ENCODE measurements at places on chromosomes 13 and 19.

DNA sequence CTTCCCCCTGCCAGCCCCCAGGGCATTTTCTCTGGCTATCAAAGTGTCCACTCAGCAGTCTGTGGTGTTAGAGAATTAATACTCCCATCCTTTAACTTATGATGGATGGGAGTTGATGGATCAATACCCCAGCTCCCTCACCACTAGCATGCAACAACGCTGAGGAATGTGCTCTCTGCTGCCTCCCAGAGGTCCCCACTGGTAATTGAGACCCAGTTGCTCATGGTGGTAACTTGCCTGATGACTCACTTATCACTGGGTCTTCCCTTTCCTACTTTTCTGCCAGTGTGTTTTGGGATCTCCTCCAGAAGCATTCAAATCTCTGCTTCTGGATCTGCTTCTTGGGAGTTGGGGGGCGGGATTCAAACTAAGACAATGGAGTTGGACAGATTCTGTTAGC lies 20.3 kb upstream of the CACNA1A start:
- no peak for DNase-seq

GRCh38 chr13:33179463-33179862 lies 106.1 kb downstream of the STARD13 start:
- DNase-seq = no peak

DNA sequence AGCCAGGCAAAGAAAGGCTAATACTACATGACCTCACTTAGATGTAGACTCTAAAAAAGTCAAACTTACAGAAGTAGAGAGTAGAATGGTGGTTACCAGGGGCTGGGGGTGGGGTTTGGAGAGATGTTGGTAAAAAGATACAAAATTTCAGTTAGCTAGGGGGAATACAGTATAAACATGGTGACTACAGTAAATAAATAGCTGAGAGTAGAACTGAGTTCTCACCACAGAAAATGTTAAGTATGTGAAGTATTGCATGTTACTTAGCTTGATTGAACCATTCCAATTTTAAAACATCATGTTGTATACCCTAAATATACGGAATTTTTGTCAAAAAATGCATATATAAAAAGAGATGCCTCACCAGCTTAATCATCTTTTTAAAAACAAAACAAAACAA lies 67.5 kb upstream of the DOCK9 start:
- no peak for DNase-seq

GRCh38 chr19:15838351-15838750 lies 22.9 kb upstream of the OR10H1 start:
- DNase-seq = no peak

GRCh38 chr19:33726756-33727155 lies 69.9 kb upstream of the KCTD15 start:
- no peak for DNase-seq

GRCh38 chr13:93558637-93559036 lies 332.0 kb downstream of the GPC6 start:
- no peak for DNase-seq

DNA sequence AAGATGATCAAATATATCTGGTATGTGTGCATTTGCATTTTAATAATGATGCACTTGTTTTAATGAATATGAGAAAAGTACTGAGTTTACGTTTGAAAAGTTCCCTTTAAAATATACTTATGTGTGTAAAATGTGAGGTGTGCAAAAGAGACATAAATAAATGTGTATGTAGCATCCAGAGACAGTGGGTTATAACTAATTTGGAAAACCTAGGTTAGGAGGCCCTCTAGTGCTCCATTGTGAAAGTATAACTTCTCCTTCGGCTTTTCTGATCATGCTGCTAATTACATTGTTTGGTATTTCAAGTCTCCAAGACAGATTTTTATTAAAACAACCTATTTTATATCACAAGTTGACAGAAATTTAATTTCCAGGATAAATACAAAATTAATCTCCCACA lies 30.1 kb downstream of the SCEL start:
- no peak for DNase-seq

DNA sequence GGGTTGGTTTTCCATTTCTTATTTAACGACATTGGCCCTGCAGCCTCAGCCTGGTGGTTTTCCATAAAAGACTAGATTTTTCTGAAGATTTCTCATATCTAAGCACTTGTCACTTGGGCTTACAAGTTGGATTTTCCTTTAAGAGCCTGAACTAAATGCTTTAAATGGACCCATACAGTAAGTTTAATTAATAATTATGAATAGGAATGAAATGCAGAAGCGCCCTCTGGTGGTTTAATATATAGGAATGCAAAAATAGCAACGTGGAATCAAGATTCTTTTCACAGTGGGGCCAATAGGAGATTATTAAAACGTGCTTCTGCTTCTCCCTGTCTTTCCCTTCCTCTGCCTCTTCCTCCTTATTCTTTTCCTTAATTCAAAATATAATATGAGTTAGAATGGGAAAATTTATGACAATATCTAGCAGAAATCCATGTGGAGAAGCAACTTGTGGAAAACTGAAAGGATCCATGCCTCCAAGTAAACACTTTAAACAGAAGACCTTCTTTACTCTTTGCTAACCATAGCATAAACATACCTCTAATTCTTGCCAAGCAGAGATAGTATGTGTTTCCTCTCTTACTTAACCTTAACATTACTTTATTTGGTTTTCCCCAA lies 324.0 kb downstream of the GPC5 start:
- DNase-seq = no peak

DNA sequence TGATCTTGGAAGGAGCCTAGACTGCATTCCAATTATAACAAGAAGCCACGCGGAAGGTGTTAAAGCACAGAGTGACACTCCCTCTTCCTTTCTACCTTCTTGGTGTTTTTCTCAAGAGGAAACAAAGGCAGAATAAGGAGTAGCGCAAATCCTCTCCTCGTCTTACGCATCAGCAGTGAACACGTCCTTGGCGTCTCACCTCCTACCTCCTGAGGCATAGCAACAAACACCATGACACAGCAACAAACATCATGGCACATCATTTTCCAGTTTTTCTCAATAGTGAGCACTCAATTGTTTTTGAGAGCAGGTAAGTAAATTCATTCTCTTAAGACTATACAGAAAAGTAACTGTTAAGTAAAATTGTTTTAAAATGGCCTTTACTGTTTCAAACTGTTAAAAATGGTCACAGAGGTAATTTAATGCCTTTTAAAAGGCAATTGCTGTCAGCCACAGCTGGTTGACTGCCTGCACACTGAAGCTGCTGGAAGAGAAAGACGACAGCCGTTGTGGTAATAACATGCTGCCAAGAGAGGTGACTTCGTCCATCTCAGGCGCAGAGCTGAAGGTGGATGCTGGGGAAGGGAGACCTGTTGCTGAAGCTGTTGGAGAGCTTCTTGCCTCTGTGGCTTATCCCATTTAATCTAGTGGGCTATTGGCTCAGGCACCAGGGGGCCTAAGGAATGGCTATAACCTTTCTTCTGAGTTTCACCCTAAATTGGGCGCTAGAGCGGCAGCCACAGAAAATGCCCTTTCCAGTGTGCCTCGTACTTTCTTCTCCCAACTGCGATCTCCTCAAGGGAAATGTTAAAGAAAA lies 703.7 kb downstream of the UQCRFS1 start:
- no peak for DNase-seq

DNA sequence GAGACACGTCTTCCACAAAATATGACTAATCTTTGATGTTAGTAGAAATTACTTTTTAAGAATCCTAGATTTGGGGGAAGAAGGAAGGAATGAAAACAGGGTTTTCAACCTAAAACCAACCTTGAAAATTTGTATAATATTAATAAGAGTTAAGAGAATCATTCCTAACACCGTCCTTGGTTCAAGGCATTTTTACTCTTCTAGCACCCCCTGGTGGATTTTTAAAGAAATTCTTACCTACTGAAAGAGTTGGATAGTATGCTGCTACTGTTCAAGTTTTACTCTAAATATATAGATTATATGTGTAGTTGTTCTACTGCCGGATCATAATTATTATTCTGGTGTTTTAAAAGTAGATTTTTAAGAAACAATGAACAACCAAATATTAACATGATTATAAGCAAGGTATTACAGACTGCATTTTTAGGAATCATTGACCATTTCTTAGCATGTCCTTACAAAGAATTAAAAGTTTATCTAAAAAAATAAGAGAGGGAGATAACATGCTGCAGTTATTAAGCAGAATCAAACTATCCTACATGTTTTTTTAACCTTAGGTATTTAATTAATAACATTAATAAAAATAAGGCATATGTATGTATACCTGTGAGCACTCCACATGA lies 7.4 kb upstream of the SLITRK6 start:
- no peak for DNase-seq

DNA sequence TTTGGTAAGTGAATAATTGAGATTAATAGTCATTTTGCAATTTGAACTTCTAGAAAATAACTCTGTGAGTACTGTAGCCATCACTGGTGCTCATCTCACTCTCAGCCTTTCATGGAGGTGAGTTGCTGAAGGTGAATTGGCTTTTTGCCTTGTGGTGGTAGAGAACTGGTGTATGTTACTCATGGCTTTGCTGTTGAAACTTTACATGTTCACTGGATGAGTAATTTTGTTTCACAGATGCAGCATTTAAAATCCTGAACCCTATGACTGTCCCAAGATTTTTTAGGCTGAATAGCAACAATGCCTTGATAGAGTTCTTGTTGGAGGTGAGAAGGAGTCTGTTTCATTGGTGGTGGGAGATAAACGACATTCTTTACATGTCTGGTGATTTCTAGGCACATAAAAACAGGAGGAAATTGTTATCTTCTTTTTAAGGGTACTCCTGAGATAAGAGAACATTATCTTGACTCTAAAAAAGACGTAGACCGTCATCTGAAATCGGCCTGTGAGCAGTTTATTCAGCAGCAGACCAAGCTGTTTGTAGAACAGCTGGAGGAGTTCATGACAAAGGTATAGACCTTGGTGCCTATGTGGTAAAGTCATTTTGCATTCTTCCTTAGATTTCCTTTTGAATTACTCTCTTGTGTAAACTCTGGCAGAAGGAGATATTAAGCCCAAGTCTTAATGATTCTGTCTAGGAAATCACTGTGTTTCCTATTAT lies 53.9 kb downstream of the COG3 start:
- no peak for DNase-seq

- no peak for DNase-seq
These were observed 61.3 kb upstream of the LRCH1 start for GRCh38 chr13:46491641-46492040.

GRCh38 chr13:19158526-19159174 lies 23.0 kb downstream of the TUBA3C start:
- no peak for DNase-seq

GRCh38 chr13:111882351-111882750 lies 184.6 kb upstream of the SOX1 start:
- DNase-seq = no peak

DNA sequence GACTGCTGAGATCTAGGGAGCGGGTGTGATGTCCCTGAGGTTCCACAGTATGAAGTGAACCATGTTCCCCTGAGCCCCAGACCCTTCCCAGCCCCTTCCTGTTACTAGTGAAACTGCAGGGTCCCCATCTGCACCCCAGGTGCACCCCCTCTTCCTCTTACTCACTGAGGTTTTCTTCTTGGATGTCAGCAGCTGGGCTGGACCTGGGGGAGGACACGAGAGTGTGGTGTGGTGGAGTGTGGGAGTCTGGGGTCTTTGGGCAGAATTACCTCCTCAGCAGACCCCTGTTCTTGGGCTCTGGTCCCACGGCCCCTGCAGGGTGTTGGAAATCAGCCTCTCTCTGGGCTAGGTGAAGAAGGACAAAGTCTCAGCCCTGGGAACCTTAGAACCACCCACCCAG lies 3.3 kb upstream of the LILRA6 start:
- no peak for DNase-seq

- no peak for DNase-seq
These were observed 353.0 kb downstream of the KCTD12 start for GRCh38 chr13:76533251-76533650.

DNA sequence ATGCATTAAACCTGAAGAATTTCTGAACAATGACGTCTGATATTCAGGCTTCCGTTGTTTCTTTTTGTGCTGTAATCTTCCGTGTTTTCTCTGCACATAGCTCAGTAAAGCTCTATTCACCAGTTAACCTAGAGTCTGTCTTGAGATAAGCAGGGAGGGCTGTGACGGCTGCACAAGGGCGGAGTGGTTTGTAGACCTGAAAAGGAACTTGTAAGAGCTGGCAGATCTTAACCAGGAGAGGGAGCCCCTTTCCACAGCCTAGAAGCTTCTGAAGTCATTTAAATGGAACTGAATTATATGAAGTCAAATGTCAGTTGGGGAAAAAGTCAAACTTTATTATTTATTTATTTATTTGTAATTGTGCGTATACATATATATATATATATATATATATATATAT lies 27.5 kb downstream of the DPRX start:
- no peak for DNase-seq

GRCh38 chr19:41910240-41910991 lies 17.8 kb downstream of the ERFL start:
- DNase-seq = no peak

GRCh38 chr19:38059897-38060296 lies 152.9 kb downstream of the SIPA1L3 start:
- peak; percentile 58 for DNase-seq
